ENCODE measurements at places on chromosomes 6 and 20.

- DNase-seq = no peak
Observed at GRCh38 chr6:100283285-100283684, 181.4 kb downstream of the SIM1 start.

GRCh38 chr6:36825452-36825851 lies 13.8 kb downstream of the CPNE5 start:
- no peak for DNase-seq

DNA sequence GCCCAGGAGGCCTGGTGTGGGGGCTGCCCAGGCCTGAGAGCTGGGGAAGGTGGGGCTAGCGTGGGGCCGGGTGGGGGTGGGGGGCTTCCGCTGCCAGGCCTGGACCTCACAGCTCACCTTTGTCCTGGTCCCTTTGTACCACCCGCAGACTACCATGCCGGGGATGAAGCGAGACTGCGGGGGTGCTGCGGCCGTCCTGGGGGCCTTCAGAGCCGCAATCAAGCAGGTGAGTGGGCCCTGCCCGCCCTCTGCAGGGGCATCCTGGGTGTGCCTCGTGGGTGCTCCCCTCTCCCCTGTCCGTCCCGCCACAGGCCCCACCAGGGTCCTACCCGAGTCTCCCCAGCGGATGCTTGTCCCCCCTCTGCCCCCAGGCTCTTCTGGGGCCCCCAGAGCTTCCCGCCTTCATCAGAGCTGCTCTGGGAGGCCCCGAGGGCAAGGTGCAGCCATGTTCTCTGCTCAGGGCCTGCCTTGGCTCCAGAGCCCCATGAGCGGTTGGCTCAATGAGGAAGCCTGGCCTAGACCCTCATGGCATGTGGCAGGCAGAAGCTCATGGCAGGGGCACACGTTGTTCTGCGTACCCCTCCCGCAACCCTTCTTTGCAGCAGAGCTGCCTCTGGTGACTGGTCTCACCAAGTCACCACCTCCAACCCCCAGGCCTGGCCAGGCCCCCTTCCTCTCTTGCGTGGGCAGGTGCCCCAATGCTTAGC lies 14.5 kb downstream of the NPEPL1 start:
- no peak for DNase-seq

GRCh38 chr6:154457046-154457713 lies 53.3 kb downstream of the CNKSR3 start:
- no peak for DNase-seq

DNA sequence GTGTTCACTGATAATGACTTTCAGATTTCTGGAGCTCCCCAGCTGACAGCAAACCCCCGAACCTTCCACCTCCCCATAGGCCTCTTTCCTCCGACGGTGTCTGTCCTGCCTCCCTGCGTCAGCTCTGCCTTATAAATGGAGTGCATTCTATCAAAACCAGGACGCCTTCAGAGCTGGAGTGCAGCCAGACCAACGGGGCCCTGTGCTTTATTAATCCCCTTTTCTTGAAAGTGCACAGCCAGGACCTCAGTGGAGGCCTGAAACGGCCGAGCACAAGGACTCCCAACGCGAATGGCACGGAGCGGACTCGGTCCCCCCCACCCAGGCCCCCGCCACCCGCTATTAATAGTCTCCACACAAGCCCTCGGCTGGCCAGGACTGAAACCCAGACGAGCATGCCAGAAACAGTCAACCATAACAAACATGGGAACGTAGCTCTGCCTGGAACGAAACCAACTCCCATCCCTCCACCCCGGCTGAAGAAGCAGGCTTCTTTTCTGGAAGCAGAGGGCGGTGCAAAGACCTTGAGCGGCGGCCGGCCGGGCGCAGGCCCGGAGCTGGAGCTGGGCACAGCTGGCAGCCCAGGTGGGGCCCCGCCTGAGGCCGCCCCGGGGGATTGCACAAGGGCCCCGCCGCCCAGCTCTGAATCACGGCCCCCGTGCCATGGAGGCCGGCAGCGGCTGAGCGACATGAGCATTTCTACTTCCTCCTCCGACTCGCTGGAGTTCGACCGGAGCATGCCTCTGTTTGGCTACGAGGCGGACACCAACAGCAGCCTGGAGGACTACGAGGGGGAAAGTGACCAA lies 42.3 kb upstream of the NAA20 start:
- no peak for DNase-seq

DNA sequence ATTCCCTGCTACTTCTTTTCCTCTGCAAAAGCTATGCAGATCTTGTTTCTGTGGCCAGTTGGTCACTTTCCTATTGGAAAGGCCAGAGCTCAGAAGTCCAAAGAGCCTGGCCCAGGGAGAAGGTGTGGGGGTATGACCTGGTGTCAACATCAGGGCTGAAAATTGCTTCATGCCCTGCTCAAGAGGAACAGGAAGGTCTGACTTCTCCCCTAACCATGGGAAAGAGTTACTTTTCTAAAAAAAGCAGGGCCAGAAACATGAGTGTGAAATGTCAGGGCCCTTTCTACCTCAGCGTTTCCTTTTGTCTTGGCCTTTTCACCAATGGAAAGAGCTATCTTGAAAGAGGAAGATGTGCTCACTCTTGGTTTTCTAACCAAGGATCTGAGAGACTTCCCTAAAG lies 117.4 kb downstream of the MAFB start:
- DNase-seq = no peak

GRCh38 chr20:19815553-19815991 lies 57.5 kb downstream of the RIN2 start:
- DNase-seq = no peak
